ENCODE measurements at places on chromosomes 2 and 18. TPM values are rescaled to one million over a fixed set of nuclear protein-coding genes. Genes with fewer than 3 reads are reported as not detected.
A peak's percentile ranks its signal among the peaks of the same experiment; 100 is the strongest.

WDR12 gene
- 45.8 TPM for total RNA-seq

SOCS6 gene
- total RNA-seq = 48.1 TPM

NAT8 gene
- not detected for total RNA-seq

UGT1A6 gene
- total RNA-seq = not detected

- no peak for DNase-seq
- H3K4me1 ChIP-seq = no peaks in the 10 kb centered on the region
- H3K36me3 ChIP-seq = no peaks in the 10 kb centered on the region
- no peak overlapping the region for H3K4me3 ChIP-seq
- H3K27ac ChIP-seq = no peak overlapping the region
These were observed 1491.2 kb downstream of the LRP1B start for GRCh38 chr2:140639628-140640027.

GRCh38 chr2:219119422-219120043, 41.1 kb downstream of the NHEJ1 start:
- H3K27me3 ChIP-seq = no peaks in the 10 kb centered on the region
- DNase-seq = peak; percentile 70
- H3K4me1 ChIP-seq = peaks cover 7% of the 10 kb centered on the region
- H3K4me3 ChIP-seq = no peak overlapping the region
- no peak overlapping the region for H3K27ac ChIP-seq
- no peaks in the 10 kb centered on the region for H3K36me3 ChIP-seq

DNA sequence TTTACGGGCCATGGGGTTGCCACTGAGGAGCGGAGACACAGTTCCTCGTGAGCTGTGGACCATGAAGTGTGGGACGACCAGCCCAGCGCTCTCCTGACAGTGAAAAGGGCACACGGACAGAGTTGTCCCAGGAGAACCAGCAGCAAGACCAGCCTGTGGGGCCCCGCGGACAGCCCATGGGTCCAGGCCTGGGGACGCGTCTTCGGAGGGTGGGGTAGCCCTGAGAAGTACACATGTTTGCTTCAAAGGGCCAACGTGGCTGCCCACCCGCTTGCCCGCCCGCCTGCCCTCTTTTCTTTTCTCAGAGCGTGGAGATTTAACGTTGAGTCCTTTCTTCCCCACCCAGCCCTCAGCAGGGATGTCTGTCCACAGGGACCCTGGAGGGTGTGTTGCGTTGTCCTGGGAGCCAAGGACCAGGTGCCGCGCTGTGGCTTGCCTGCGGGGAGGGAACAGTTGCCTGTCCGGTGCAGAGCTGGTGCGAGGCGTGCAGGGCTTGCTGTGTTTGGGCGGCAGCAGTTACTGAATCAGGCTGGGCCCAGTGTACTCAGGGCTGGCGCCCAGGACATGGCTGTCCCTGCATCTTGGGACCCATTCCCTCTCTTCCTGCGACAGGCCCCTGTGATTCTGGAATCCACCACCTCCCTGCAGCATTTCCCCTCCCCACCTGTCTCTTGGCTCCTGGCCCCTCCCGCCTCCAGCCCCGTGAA, 120.1 kb upstream of the HDAC4 start:
- no peak for DNase-seq
- no peaks in the 10 kb centered on the region for H3K36me3 ChIP-seq
- H3K27ac ChIP-seq = no peak overlapping the region
- H3K4me3 ChIP-seq = no peak overlapping the region
- no peaks in the 10 kb centered on the region for H3K4me1 ChIP-seq

DNA sequence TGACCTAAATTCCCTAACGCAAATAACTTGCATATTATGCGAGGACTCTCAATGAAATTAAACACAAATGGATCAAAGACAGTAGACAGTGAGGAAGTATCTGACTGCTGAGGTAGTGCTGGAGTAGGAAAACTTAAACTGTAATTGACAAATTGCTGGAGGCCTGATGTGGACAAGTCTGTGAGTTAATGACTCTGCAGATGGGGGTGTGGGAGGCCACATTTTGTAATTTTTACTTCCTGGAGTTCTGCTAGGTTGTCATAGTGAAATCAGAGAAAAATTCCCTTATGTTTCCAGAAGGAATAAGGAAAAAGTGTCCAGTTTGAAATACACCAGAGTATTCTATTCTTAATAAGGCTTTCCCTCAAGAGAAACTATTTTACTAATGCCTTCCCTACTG, 333.0 kb upstream of the CNTNAP5 start:
- no peaks in the 10 kb centered on the region for H3K27me3 ChIP-seq
- H3K4me3 ChIP-seq = no peak overlapping the region
- DNase-seq = no peak
- H3K4me1 ChIP-seq = no peaks in the 10 kb centered on the region
- no peaks in the 10 kb centered on the region for H3K36me3 ChIP-seq

- no peak for DNase-seq
- H3K4me3 ChIP-seq = no peak overlapping the region
- H3K27me3 ChIP-seq = no peaks in the 10 kb centered on the region
- H3K4me1 ChIP-seq = no peaks in the 10 kb centered on the region
These were observed 1483.4 kb upstream of the ZEB2 start for GRCh38 chr2:146003337-146003736.

- no peaks in the 10 kb centered on the region for H3K27me3 ChIP-seq
- H3K27ac ChIP-seq = no peak overlapping the region
- no peaks in the 10 kb centered on the region for H3K4me1 ChIP-seq
- no peak for DNase-seq
These were observed 456.7 kb downstream of the NRXN1 start for GRCh38 chr2:50575232-50575631.

DNA sequence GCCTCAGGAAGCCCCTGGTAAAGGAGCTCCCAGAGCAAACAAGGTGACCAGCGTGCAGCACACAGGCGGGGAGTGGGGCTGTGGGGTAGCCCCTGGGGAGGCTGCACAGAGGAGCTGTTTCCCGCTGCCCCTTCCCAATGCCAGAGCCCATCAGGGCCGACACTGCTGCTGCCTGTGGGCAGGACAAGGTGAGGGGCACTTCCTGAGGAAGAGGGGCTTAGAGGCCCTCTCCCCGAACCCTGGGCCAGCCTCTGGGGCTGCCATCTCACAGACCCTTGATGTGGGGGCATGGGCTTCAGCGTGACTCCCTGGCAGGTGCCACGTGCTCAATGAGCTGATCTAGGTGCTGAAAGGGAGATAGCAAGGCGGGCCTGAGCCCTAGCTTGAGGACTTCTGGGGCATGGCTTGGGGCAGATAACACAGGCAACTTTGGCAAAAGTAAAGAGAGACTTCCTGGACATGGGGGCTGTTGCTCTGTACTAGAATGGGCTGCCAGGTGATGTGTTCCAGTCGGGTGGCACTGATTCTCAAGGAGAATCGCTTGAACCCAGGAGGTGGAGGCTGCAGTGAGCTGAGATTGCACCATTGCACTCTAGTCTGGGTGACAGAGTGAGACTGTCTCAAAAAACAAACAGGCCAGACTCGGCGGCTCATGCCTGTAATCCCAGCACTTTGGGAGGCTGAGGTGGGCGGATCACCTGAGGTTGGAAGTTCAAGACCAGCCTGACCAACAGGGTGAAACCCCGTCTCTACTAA, 9.9 kb upstream of the KLF11 start:
- no peaks in the 10 kb centered on the region for H3K36me3 ChIP-seq
- no peaks in the 10 kb centered on the region for H3K27me3 ChIP-seq
- no peak overlapping the region for H3K4me3 ChIP-seq
- H3K27ac ChIP-seq = no peak overlapping the region
- peaks cover 15% of the 10 kb centered on the region for H3K4me1 ChIP-seq

DNA sequence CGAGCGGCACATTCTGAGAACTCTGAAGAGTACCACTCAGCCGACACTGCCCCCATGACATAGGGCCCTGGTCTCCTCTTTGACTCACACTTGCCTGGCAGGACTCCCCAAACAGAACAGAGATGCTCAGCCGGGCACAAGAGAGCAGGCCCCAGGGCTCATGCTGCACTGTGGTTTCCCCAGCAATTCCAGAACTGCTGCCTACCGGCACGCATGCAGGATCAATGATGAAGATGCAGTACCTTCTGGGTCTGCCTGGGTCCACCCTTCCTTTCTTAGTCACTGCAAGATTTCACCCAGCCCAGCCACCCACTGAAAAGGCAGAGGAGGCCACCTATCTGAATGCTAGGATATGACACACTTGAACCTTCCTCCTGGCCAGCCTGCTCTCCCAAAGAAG, 49.4 kb downstream of the BCL11A start:
- H3K27me3 ChIP-seq = no peaks in the 10 kb centered on the region
- peak; percentile 55 for DNase-seq
- no peaks in the 10 kb centered on the region for H3K36me3 ChIP-seq
- no peak overlapping the region for H3K4me3 ChIP-seq

DNA sequence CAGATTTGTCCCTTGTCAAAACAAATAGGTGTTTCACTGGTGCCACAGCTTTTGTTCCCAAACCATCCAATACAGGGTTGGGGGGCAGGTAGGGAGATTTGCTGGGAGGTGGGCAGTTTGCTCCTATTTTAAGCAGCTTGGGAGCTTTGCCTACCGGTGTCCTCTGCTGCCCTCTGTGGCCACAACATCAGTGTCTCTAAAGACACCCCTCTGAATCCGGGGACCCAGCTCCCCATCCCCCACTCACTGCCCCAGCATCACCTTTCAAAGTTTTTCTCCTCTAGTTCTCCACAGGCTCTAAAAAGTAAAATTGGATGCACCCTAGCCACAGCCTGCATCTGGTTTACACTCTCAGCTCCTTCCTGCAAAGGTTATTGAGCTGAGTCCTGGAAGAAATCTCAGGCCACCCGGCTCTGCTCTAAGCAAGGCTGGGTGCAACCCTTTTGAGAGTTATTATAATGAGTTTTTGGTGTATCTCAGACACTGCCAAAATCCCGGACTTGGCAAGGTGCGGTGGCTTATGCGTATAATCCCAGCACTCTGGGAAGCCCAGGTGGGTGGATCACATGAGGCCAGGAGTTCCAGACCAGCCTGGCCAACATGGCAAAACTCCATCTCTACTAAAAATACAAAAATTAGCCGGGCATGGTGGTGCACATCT, 2.9 kb upstream of the EPAS1 start:
- DNase-seq = peak; percentile 46
- no peaks in the 10 kb centered on the region for H3K4me1 ChIP-seq
- H3K4me3 ChIP-seq = no peak overlapping the region
- no peaks in the 10 kb centered on the region for H3K27me3 ChIP-seq
- H3K36me3 ChIP-seq = no peaks in the 10 kb centered on the region

Data from GM23248 (cell line).